Fibroblast of skin of abdomen (primary cell): ENCODE measurements at places on chromosomes 6 and 20.

DNA sequence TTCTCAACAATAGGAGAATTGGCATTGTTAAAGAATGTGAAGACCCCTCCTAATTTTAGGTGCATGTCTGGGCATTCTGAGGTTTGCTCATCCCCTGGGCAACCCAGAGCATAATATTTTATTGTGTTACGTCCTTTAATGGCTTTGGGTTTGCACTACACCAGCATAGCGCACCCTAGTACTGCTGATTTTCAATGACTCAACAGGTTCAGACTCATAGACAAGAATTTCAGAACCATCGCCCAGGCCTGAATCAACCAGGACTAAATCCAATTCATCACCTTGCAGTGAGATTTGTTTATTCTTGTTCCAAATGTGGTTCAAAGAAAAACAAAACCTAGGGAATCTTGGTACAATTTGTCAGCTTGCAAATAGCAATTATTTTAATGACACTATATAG is 137.8 kb upstream of the PHACTR1 start:
- peak; percentile 51 for DNase-seq

DNA sequence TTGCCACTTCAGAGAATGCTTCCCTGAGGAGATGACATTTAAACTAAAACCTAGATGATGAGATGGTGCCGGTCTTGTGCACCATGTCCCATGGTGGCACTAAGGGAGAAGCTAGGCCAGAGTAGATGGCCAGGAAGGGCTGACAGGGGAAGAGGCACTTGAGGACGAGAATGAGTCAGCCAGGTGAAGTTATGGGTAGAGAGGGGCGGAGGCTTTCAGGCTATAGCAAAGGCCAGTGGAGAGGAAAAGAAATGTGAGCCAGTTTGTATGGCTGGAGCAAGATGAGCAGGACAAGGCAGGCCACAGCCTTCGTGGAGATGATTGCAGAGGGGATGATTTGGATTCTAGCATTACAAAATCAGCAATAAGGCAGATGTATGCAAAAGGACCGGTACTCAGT is 44.7 kb upstream of the ADGRF4 start:
- DNase-seq = no peak

DNA sequence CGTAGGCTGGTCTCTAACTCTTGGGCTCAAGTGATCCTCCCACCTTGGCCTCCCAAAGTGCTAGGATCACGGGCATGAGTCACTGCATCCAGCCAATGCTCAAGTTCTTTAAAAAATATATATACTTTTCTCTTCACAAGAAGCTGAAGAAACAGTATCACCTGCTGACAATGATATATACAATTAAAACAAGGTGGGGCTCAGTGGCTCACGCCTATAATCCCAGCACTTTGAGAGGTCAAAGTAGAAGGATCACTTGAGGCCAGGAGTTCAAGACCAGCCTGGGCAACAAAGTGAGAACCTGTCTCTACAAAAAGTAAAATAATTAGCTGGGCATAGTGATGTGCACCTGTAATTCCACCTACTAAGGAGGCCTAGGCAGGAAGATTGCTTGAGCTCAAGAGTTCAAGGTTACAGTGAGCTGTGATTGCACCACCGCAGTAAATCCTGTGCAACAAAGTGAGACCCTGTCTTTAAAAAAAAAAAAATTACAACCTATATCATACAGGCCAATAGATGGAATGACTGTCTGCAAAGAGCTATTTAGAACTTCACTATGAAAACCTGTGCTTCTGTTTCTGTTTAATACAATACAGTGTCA is 36.4 kb downstream of the MBOAT1 start:
- no peak for DNase-seq

DNA sequence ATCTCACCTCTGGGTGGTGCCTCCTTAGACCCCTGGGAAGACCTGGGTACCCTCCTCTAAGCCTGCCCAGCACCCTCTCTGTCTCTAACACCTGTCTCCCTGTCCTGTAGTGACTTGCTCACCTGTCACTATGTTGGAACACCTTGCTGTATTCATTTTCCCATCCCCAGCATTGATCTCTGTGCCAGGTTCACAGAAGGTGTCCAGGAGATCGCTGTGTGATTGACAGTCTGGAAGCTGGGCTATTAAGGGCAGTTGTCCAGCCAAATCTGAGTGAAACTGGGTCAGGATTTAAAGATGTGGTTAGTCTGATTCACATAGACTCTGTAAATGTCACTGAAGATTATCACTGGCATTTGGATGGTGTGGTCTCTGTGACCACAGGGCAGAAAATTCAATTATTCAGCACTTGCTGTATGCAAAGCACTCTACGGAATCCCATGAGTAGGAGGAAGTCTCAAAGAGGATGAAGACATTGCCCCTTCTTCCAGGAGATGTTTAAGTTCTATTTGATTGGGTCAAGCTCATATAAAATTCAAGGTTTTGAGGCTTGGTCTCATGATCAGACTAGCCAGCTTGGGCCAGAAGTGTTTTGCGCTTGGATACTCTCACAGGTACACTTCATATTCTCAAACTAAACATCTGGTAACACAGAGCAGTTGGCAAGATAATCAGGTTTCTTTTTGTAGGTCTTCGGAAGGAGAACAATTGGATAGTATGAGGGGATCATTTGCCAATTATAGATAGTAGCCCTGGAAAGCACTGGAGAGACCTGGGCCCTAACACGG is 57.8 kb upstream of the TAGAP start:
- no peak for DNase-seq

DNA sequence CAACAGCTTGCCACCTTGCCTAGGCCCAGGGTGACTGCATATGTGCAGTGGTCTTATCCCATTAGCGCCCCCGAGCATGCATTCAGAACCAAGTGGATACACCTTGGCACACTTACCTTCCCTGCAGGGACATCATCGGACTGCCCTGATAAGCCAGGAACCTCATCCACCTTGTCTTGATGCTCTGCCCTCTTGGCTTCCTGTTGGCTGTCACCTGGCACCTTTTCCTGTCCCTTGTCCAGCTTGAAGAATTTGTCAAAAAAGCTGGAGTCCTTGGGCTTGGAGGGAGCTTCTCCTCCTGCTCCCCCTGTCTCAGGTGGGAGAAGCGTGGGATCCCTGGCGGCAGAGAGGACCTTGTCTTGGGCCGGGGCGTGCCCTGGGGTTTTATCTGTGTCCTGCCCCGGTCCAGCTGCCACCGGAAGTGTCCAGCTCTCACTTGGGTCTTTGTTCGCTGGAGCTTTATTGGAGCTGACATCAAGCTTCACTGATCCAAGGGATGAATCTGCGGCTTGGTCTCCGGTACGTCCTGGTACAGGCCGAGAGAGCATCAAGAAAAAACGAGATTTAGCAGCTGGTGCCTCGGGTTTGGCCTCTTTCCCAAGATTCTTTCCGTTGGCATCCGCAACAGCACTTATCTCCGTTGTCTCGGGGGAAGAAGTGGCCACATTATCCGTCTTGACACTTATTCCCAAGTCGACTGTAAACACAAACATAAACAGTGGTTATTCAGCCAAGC is 42.0 kb downstream of the BCAS1 start:
- no peak for DNase-seq

GRCh38 chr6:78629154-78629721 is 238.1 kb upstream of the IRAK1BP1 start:
- peak; percentile 51 for DNase-seq

DNA sequence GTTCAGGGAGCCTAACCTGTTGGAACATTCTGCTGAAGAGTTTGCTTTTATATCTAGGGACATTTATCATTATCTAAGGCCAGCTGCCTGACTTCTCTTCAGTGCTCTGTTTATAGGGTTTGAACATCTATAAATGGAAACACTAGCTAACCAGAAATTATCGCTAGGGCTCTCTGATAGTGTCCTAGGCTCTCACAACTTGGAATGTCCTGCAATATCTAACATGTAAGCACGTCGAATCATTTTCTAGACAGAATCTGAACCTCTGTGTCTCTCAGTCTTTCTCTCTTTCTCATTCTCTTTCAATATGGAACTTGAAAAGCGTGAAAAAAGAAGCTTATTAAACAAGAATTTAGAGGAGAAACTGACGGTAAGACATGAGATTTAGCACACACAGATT is 92.5 kb upstream of the MLIP start:
- no peak for DNase-seq

DNA sequence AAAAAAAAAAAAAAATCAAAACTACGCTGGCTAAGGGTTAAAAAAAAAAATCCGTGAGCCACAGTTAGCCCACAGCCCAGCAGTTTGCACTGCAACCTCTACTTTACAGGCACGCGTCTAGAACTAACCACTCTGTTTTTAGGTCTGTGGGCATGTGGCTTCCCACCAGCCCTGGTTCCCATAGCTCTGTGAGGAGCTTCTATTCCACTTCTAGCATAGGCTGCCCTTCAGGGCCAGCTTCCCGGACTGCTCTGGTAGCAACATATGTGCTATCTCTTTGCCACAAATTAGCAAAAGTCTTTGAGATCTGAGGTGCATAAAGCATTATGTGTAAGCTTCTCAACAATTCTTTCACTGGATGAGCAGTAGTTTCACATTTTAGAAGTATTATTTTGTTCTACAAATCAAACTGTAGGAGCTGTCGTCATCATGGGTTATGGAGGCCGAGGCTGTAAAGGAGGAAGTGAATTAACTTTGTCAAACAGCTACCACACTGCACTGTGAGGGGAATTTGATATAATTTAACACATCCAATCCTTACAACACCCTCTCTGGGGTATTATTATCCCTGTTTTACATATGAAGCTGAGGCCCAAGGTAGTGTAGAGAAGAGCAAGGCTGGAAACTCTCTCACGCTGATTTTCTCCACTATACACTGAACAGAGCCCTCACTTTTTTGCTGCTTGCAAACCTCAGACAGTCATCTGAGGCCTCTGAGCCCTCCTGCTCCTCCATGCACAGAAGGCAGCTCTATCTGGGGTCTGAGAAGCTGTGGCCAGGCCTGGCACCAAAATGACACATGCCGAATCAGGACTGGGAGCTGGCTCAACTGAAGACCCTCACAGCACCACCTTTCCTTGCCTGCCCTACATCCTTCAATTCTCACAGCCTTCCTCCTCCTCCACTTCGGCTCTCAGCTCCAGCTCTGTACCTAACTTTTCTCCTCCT is 35.4 kb downstream of the MAN1A1 start:
- DNase-seq = no peak

DNA sequence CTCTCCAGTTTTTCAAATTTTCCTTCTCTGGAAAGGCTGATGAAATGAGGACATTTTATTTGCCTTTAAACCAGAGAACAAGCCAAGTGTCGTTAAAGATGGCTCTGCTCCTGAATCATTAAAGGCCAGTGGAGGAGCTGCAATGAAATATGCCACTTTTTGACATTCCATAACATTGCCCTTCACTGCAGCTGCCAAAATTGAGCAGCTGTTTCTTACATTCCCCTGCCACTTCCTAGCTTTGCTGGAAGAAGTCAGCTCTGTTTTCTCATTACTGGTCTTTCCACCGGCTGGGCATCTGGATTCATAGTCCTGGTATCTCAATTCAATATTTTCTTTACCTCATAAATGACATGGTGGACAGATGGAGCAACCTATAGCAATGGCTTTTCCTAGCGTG is 45.5 kb upstream of the NRN1 start:
- DNase-seq = no peak

GRCh38 chr6:47264775-47265184 is 44.9 kb downstream of the TNFRSF21 start:
- DNase-seq = no peak

- DNase-seq = no peak
Measured at GRCh38 chr6:88493717-88494116, 327.6 kb upstream of the CNR1 start.

GRCh38 chr20:51752343-51752951 is 15.7 kb downstream of the ATP9A start:
- DNase-seq = peak; percentile 88

GRCh38 chr6:26553264-26553634 is 15.1 kb downstream of the HMGN4 start:
- peak; percentile 73 for DNase-seq

DNA sequence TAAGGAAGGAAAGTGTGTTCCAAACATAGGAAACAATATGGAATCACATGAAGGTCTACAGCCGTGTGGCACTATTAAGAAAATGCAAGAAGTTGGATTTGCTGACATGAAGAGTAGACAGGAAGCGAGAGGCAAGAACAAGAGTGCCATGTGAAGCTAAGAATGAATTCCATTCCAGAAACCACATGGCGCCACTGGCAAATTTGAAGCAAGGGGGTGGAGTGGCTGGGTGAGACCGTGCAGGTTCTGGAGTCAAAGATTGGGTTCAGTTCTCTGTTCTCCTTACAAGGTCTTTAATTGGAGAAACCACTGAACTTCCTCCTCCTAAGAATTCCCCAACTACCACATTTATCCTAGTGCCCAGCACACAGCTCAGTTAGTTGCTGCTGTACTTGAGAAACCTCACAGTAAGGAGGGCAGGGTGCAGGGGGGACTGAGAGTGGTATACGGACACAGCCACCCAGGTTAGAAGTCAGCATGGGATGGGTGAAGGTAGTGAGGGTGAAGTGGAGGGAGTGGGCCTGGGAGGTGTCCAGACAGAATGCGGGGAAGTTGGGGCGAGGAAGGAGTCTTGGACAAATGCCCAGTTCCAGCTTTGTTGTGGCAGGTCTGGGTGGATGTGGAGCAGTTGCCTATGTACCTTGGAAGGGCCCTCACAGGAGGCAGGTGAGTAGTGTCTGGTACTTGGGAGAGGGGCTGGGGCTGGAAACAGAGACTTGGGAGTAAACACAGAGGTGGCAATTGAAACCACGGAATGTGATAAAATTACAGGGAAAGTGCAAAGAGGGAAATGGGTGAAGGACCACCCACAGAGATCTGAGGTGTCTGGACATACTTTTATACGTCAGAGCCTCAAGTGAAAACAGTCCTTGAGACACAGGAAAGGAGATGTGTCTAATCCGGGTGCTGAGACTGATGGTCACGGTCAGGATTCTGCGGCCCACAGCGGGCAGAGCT is 14.3 kb downstream of the LYRM4 start:
- no peak for DNase-seq

- DNase-seq = no peak
Measured at GRCh38 chr6:17460862-17461261, 67.5 kb downstream of the CAP2 start.

- no peak for DNase-seq
Measured at GRCh38 chr6:168182366-168182765, 103.4 kb upstream of the FRMD1 start.

DNA sequence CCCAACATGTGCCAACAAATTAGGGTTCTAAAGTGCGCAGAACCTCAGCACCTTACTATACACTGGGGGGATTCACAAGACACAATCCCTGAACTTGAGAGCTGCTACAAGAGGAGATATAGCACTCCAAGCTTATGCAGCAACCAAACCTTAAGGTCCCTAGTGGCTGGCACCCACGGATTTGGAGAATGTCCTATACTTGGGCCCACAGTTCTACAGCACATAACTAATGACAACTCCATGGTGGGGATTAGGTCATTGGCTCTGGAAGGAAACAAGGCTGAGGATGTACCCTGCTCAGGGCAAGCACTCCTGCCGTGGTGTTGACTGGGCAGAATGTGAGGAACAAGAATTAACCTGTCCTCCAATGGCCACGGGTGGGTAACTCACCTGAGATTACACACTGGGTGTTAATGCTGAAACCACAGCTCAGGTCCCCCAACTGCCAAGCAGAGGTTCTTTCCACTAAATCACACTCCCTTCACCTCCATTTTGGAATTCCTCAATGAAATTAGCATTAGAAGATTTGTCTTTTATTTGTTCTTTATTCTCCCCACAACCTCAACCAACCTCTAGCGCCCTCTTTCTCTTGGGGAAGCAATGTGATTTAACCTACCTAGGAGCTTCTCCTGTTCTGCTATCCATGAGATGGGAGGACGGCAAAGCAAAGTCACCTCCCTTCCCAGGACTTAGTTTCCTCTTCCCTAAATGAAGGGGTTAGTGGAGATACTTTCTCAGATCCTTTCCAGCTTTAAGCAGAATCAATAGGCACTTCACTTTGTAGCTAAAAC is 32.0 kb downstream of the TRERF1 start:
- DNase-seq = no peak

GRCh38 chr6:46598215-46598614 is 54.4 kb downstream of the CYP39A1 start:
- DNase-seq = no peak
